Fibroblast of skin of left quadriceps (primary cell): ENCODE measurements at places on chromosomes 2 and 18.

GRCh38 chr2:239608260-239608659, 207.4 kb upstream of the HDAC4 start:
- no peak for DNase-seq

- no peak for DNase-seq
Observed at GRCh38 chr18:8073167-8073566, 506.1 kb downstream of the PTPRM start.

GRCh38 chr2:105294844-105295481, 34.6 kb downstream of the TGFBRAP1 start:
- DNase-seq, result peak; percentile 35

GRCh38 chr2:67955748-67956603, 106.8 kb downstream of the C1D start:
- DNase-seq, result no peak

GRCh38 chr2:224310943-224311625, 90.8 kb downstream of the FAM124B start:
- DNase-seq, result no peak

GRCh38 chr2:172215172-172215935, 112.7 kb upstream of the DLX2 start:
- DNase-seq, result no peak

DNA sequence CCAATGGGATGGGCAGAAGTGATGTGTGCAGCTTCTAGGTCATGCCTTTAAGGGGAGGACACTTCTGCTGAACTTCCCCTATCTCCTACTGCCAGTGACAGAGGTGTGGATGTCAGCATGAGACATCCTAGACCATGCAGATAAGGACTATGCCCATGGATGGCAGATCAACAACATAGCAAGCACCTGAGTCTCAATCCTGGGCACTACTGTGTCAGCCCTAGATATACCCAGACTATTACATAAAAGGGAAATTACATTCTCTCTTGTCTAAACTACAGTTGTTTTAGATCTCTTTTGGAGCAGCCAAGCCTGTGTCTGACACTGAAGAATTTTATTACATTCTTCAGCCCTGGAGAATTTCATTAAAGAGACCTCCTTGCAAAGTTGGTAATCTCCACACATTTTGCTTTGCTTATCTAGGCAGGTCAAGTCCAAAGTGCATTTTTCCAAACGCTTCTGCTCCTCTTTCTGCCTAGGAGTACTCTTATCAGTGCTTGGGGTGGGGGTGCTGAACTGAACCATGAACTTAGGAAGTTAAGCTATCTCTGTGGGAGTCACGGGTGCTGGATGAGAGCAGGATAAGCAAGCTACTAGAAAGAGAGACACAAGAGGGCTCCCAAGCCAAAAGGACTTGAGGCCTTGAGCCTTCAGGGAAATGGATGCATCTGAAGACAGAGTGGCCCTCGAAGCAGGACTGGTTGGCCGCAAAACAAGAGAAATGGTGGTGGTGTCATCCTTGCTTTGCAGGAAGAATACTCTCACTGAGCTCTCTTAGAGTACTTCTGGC, 95.2 kb upstream of the SPRED2 start:
- DNase-seq, result no peak

- DNase-seq, result no peak
Observed at GRCh38 chr2:172885996-172886395, 150.4 kb downstream of the RAPGEF4 start.

DNA sequence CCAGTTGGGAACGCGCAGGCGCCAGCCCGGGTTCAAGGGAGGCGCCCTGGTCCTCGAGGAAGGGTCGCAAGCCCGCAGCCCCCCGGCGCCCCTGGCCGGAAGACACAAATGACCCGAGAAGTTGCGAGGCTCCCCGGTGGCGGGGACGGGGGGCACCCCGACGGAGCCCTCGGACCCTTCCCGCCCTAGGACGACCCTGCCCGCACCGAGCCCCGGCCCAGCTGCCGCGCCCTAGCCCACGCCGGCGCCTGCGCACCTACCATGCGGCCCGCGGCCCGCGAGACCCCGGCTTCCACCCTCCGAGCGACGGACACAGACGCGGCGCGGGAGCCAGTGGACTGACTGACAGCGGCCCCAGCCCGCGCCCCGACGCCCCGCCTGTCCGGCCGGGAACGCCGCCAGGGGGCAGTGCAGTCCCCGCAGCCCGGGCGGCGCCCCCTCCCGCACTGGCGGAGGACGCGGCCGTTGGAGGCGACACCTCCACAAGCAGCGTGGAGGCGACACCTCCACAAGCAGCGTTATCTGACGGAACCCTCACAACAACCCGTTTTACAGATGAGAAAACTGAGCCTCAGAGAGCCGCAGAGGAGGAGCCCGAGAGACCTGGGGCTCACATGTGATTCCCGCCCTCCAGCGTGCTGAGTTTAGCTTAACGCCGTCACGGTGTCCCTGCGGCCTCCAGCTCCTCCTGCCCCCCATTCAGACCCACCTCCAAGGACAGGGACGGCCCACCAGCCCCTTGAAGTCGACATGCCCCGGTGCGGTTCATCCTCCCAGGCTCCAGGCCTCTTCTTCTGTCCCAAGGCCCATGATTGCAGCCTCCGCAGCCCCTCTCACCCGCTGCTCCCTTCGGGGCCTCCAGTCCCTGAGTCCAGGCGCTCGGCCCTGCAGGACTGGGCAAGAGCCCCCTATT, at the start of gene NMUR1:
TSS of gene NMUR1 (minus strand) at position 347 of the 913 bp plus-strand sequence. CDS start at position 263, 84 bp downstream.
- DNase-seq, result no peak

GRCh38 chr18:23689031-23689615, at the start of gene LAMA3:
TSS of gene LAMA3 (plus strand) at chr18:23689453. CDS start at chr18:23689684, 231 bp downstream.
- no peak for DNase-seq

DNA sequence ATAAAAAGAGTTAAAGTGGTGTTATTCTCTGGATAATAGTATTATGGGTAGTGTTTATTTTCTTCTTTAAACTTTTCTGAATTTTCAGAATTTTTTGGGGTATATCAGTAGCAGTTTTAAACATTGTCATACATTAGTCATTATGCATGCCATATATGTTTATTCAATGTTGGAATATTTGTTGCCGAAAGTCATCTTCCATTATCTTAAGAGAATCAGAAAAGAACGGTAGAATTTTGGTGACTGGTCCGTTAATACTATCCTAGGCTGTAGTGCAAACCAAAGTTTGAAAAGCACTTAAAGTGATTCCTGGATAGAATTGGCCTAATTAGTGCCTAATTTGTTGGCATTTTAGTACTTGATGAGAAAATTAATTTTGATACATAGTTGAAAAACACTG, 244.1 kb downstream of the PHLPP1 start:
- no peak for DNase-seq

- DNase-seq, result no peak
Observed at GRCh38 chr18:55237660-55238059, 278.4 kb upstream of the CCDC68 start.

GRCh38 chr2:115294999-115295398, 852.6 kb downstream of the DPP10 start:
- DNase-seq, result no peak

DNA sequence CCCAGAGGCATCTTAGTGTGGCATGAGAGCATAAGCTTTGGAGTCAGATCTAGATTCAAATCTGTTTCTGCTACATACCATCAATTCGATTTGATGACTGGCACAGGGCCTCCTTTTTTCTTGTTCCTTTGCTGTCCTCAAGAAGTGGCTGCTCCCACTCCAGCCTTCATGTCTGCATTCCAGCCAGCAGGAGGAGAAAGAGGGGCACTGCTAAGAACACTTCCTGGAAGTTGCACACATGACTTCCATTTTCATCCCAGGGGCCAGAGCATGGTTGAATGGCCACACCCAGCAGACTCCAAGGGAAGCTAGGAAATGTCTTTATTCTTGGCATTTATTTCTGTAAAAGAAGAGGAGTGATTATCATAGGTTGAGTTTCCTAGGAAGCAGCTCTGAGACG, 50.4 kb downstream of the EML6 start:
- no peak for DNase-seq

DNA sequence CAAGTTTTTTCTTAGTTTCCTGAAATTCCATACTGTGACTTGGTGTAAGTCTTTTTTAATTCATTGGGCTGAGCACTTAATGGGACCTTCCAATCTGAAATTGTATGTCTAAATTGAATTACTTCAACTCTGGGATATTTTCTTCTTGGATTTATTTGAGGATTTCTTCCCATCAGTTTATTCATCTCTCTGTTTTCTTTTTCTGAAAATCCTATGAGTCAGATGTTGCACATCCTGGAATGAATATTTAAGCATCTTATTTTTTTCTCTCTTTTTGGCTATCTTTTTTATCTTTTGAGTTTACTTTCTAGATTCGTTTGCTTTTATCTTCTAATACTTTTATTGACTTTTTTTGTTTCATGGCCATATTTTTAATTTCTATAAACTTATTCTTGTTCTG, 55.4 kb upstream of the ACYP2 start:
- no peak for DNase-seq

GRCh38 chr2:70045405-70045804, 41.9 kb upstream of the PCBP1 start:
- no peak for DNase-seq

- DNase-seq, result no peak
Observed at GRCh38 chr18:72197591-72197990, 346.6 kb downstream of the CBLN2 start.

DNA sequence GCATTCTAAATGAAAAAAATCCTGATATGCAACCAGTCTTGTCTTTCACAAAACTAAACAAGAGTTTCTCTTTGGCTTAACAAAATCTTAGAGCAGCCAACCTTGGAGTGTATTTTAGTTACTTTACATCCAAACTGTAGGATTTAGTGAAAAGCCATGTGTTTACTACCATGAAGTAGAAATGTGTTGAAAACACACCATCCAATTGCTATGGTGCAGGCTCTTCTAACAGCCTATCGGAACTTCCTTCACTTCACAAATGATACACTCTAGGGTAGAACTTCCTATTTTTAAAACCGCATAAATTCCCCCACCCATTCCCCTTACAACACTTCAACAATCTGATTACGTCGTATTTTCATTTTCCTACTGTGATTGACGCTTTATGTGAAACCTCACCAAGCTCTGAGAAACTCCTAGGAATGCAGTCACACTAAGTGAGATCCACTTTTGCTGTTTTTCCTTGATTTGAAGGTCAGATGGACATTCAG, 74.4 kb upstream of the MAP4K4 start:
- no peak for DNase-seq

DNA sequence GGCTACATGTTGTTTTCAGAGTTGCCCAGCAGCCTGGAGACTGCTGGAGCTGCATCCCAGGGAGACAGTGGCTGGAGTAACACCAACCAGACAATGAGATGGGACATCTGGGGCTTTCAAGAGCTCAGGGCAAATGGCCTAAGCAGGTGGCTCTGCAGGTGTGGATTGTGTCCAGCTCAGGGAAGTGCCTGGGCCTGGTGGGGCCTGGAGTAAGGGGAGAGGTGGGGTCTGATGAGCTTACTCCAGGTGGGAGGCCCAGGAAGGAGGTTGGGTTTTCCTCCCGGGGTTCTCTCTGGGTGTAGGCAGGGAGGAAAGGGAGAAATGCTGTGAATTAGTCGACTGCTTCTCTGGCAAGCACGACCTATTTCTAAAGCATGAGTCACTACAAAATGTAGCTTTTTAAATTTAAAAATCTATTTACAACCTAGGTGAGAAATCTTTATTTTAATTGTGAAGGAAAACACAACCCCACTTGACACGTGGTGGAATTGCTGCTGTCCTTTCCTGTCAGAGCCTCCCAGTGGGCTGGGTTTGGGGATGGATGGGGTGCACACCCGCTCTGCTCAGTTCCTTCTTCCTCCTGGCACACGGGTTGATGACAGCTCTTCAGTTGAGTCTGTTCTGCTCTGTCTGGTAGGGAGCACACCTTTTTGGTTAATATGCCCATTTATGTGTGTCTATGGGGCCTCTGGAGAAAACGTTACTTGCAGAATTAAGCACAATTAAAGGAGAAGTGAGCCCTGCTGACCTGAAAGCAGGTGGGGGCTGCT, 81.6 kb downstream of the SH3RF3 start:
- no peak for DNase-seq
